ENCODE measurements at places on chromosomes 3 and 15. TPM values are rescaled to one million over a fixed set of nuclear protein-coding genes. Genes with fewer than 3 reads are reported as not detected.

NAA80 gene
- 21.7 TPM for total RNA-seq

PPM1L gene
- total RNA-seq, result 0.45 TPM

PLA2G4E gene
- total RNA-seq, result not detected

FNDC3B gene
- total RNA-seq, result 23.3 TPM

POPDC2 gene
- not detected for total RNA-seq

SLC9A9 gene
- total RNA-seq, result 4.5 TPM

NUP210 gene
- total RNA-seq, result not detected

ISL2 gene
- 1.6 TPM for total RNA-seq
